ENCODE measurements at places on chromosomes 11 and 22.

DNA sequence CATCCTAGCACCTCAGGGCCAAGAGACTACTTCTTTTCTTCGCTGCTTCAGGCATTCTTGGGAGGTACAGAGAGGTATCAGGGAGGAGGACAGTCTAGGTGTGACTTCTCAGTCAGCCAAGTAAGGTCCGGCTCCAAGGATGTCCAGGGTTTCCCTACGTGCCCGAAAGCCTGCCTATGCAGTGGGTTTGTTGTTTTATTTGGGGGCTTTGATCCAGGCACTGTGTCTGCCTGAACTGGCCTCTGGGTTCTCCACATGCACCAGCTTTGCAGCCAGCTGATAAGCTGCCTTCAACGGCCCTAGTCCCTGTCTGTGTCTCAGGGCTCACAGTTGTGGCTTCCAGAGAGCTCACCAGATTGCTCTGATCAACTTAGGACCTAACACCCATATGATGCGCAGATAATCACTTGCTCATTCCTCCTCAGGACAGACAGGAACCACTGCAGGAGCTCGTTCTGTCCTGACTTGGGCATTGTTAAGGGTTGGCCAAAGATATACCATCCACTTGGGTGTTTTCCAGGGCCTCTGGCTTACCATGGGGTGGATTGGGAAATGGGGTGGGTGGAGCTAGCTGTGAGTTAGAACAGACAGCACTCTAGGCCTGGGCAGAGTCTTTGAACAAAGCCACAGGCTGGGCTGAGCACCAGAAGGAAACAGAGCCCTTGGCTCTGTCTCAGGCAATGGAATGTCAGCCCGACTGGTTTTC lies 45.5 kb upstream of the CRYBB3 start:
- DNase-seq, result no peak

DNA sequence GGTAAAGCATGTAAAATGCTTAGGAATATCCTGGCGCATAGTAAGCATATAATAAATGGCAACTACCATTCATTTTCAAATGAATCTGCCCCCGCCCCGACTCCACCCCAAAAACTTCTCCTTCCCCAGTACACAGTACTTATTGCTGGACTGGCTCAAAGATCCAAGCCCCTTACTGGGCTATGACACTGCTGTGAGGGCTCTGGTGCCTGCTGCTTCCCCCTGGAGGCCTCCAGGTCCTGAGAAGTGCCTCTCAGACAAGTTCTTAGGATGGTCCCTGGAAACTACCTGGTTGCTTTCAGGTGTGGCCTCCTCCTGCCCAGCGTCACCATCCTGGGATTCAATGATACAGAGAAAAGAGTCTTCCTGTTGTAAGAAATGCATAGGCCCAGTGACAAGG lies 190.6 kb upstream of the NTM start:
- no peak for DNase-seq

GRCh38 chr22:36871669-36872081 lies 10.9 kb downstream of the NCF4 start:
- DNase-seq, result no peak

- DNase-seq, result no peak
Measured at GRCh38 chr11:31803813-31804311, 7.3 kb downstream of the PAX6 start.
